ENCODE measurements at places on chromosomes 2 and 18. TPM values are rescaled to one million over a fixed set of nuclear protein-coding genes. Genes with fewer than 3 reads are reported as not detected.

SPHKAP gene
- 0.83 TPM for total RNA-seq

ADD2 gene
- total RNA-seq = 3.0 TPM

WIPF1 gene
- 34.4 TPM for total RNA-seq

CRYGC gene
- not detected for total RNA-seq

GRCh38 chr18:79916546-79917168 lies 34.8 kb downstream of the SLC66A2 start:
- peak; percentile 83 for DNase-seq

- no peak for DNase-seq
These were observed 3.9 kb upstream of the ZNF532 start for GRCh38 chr18:58860747-58861231.

- DNase-seq = no peak
These were observed 4.2 kb downstream of the CBLN2 start for GRCh38 chr18:72539901-72540300.

DNA sequence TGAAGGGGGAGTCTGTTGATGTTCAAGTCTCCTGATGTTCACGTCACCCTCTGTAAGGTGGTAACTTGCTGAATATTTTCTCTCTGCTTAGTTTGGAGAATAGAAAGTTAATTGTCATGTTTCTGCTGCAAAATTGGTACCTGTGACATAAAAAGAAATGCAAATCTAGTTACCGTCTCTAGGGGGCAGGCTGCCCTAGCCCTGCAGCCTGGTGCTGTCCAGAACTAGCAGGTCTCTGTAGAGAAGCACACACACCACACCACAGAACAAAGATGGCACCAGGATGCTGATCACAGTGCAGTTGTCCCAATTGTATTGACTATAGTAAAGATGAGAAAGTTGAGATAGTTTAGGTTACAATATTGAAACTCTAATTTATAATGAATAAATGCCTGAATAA lies 47.0 kb downstream of the SLC9A4 start:
- no peak for DNase-seq

- DNase-seq = no peak
These were observed 32.8 kb downstream of the ATF2 start for GRCh38 chr2:175135177-175135576.

DNA sequence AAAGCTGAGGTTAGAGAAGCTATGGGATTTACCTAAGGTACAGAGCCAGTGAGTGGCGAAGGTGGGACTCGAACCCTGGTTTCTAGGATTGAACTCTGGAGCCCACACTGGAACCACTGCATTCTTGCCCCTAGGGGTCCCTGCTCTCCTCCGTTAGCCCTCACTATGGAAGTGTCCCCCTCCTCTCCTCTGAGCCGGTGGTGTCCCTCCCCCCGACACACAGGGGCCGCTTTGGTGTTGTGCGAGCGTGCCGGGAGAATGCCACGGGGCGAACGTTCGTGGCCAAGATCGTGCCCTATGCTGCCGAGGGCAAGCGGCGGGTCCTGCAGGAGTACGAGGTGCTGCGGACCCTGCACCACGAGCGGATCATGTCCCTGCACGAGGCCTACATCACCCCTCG lies 8.5 kb upstream of the GMPPA start:
- no peak for DNase-seq
